Psoas muscle (tissue), 8 donors: ENCODE measurements at places on chromosomes 2 and 18. TPM values are rescaled to one million over a fixed set of nuclear protein-coding genes. Genes with fewer than 3 reads are reported as not detected.

Gene CAPN14
- polyA plus RNA-seq, result 0.04 TPM

Gene RHOB
- 669 TPM for polyA plus RNA-seq

Gene TNFAIP6
- polyA plus RNA-seq, result 1.2 TPM

Gene CENPO
- 2.9 TPM for polyA plus RNA-seq

Gene CSRNP3
- polyA plus RNA-seq, result not detected

Gene ELOA2
- polyA plus RNA-seq, result 0.07 TPM
